NCI-H2029 (cell line): ENCODE measurements at places on chromosomes 6 and 20.

GRCh38 chr6:163651915-163652668 lies 237.6 kb downstream of the QKI start:
- no peak for DNase-seq

- no peak for DNase-seq
Measured at GRCh38 chr6:127176146-127176545, 57.7 kb downstream of the RSPO3 start.

GRCh38 chr6:28208111-28208659 lies 16.9 kb upstream of the ZSCAN9 start:
- DNase-seq = no peak

DNA sequence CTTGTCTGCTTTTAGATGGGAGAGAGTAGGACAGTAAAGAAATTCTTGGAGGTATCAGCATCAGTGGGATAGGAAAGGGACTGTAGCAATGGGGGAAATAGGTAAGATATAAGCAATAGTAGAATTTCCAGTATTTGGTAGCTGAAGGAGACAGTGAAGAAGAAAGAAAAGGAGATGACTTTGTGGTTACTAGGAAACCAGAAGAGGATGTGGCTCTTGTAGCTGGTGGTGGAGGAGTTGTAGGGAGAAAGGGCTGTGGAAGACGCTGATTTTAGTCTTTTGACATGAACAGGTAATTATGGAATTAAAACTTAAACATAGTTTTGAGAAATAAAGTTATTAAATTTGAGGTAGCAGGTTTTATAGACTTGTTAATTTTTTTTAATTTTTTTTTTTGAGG lies 26.1 kb downstream of the SH3BGRL2 start:
- DNase-seq = no peak

DNA sequence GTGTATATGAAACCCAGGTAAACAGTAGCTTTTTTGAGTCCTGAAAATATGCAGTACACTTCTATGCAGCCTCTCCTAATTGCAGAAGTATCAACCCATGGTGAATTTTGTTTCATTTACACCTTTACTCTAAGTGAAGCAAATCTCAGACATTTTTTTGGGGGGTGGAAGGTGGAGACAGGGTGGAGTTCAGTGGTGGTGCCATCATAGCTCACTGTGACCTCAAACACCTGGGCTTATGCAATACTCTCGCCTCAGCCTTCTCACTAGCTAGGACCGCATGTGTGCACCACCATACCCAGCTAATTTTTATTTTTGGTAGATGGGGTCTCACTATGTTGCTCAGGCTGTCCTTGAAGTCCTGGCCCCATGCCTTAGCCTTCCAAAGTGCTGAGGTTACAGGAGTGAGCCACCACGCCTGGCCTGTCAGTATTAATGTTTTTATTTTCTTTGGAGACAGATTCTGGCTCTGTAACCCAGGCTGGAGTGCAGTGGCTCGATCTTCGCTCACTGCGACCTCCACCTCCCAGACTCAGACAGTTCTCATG lies 80.3 kb downstream of the JARID2 start:
- DNase-seq = no peak

DNA sequence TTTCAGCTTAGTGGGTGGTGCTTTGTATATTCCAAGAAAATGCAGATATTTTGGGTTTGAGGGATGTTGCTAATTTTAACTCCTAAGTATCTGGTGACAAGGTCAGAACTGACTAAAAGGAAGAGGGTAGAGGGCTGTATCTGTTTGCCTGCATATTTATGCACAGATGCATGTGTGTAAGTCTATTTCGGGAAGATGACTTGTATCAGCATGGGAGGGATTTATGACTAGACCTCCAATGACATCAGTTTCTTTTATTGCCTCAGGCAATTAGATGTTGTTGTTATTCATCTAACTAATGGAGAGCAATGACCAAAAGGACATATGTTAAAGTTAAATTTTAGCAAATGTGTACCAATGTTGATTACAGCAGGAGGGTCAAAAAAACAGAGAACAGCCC lies 734.3 kb downstream of the QKI start:
- no peak for DNase-seq

- DNase-seq = no peak
Measured at GRCh38 chr6:137751768-137752560, 115.1 kb upstream of the TNFAIP3 start.

DNA sequence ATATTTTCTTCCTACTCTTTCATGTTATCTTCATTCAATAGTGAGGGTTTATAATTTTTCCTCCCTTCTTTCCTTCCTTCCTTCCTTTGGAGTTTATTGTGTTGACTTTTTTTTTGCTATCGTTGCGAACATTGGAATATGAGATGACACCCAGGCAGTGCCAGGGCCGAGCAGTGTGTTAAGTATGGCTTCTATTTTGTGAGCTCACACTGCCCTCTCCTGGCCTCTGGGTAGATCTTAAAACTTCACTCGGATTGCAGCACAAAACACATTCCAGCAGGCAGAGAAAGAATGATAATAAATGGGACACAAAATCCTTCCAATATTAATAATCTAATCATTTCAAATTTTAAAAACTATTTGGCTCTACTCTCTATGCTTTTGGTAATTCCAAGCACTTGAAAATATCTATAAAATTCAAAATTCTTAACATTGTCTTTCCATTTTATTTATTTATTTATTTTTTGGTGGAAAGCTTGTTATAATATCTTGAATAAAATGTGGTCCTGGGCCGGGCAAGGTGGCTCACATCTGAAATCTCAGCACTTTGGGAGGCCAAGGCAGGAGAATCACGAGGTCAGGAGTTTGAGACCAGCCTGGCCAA lies 147.4 kb upstream of the OLIG3 start:
- DNase-seq = peak; percentile 34

GRCh38 chr6:35677456-35677855 lies 11.3 kb downstream of the FKBP5 start:
- DNase-seq = no peak

DNA sequence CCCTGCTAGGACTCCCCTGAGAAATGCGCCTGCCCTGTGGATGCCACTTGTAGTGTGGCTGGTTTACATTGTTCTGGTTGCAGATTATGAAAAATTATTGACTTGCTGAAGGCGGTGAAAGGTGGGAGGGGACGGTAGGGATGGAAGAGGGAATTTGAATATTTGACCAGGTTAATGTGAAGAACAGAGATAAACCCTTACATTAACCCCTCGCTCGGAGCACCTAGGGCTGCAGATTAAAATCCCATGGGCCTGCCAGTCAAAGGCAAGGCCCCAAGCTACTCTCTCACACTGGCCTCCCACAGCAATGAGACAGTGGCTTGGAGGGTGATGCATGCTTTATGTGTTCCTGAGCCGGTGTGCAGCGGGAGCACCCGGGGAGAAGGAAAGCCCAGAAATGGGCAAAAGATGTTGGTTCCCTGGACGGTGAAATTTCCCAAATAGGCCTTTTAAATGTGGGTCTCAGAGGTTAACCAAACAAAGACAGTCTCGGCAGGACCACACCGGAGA lies 2.5 kb downstream of the FOXF2 start:
- no peak for DNase-seq

DNA sequence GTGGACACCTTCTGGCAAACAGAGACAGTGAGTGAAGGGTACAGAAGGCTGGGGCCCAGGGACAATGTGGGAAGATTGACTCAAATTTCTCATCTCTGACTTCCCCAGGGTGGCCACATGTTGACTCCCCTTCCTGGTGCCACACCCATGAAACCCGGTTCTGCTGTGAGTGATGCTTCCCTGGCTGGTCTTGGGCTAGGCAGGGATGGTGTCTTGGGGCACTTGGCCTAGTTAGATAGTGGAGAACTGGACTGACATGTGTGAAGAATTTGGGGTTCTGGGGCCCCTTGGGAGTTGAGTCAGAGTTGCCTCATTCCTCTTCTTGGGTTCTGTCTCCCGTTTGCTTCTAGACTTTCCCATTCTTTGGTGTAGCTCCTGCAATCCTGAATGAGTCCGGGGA lies 34.2 kb downstream of the GSS start:
- DNase-seq = no peak

DNA sequence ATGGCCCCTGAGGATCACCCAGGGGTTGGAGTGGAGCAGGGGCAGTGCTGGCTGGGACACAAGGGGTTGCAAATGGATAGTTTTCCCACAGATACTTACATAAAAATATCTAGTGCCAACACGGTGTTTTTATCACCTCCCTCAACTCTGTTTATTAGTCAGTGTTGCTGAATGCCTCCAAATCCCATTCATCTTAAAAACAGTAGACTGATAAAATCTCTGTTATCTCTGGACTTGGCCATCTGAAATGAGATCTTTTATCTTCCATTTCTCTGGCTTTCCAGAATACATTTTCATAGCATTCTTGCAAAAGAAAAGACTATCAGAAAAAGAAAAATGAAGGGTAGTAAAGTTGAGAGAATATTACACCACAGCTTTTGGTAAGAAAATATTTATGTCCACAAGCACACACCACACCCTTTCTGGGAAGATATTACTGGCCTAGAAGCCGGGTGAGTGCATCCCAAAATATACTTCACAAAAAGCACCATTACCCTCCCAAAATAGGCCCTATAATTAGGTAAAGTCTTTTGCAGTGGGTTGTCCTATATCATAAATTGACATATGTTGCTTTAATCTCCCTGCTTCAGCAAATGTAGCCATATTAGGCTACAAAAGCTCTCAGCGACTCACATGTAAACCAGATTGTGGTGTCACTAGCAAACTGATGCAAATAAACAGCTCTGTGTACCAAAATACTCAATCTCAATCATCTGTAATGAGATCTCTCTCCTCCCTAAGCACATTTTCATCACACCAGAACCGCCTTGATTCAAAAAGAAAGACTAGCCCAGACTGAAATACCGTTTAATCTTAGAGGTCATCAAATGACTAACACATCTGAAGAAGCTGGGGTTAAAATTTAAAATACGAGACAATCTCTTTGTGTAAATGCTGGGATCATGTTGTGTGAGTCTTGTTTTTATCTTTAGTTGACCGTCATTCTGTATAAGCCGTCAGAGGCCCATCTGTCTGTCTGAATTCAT lies 96.7 kb downstream of the FYN start:
- peak; percentile 22 for DNase-seq

GRCh38 chr6:98880486-98880885 lies 46.1 kb downstream of the POU3F2 start:
- no peak for DNase-seq

DNA sequence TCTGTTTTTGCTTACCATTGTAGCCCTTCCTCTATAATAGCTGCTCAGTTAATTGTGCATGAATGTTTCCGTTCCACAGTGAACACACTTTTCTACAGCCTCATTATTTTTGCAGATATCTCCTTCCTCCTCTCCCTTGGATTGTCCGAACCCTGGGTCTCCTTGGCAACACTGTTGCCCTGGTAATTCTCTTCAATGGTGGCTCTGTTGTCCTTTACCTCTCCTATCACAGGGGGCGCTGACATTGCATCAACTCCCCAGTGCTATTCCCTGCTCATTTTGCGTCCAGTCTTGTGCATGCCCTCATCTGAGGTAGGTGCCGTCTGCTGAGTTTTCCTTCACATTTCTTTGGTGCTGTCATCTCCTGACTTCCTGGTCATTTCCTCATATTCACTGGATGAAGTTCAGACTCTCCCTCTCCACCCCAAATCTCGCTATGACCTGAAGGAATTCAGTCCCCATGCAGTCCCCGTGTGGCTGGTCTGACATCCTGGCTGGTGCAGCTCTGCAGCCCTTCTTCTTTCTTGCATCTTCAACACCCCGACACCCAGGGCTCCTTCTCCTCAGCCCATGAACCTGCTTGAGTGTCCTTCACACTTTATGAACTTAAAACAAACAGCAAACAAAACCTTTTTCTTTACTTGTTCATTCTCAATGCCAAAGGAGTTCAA lies 21.1 kb downstream of the PHACTR2 start:
- DNase-seq = no peak

DNA sequence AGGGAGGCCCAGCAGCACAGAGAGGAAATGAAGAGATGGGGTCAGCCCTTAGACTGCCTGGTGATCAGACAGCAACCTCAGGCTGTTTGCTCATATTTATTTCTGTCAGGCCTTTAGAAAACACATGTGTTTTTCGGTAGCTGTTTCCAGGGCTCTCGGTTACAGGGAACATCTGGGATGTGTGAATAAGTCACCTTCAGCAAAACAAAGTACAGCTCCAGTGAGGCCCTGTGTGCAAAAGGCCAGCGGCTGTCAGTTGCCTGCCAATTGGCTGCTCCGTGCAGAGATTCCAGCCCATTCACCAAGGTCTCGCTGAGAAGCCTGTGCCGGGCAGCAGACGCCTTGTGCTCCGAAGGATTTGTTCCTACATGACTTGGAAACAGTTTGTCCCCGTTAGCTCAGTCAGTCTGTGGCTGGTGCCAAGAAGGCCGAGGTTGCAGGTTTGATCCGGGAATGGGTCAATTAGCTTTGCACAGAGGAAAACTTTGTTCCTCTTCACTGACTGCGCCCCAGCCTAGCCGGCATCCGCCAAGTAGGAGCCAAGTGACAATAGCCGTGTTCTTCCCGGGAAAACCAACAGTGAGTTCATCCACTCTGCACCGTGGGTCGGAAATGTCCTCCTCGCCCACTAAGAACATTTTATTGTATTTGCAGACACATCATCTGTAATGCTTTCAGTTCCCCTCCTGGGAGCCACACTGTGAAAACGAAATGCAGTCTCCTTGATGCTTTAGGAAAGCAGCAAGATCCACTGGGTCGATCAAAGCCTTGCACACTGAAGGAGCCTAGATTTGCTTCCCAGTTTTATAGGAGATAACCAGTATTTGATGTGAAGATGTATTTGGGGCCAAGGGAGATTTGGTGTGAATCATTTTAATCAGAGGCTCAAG lies 315.4 kb upstream of the CDYL start:
- no peak for DNase-seq

- no peak for DNase-seq
Measured at GRCh38 chr6:145274083-145274482, 461.2 kb downstream of the EPM2A start.

GRCh38 chr6:33427585-33428223 lies 7.8 kb downstream of the SYNGAP1 start:
- DNase-seq = peak; percentile 15

GRCh38 chr20:33015114-33015484 lies 7.6 kb downstream of the BPIFB2 start:
- no peak for DNase-seq

GRCh38 chr20:19396460-19397081 lies 184.1 kb downstream of the SLC24A3 start:
- DNase-seq = no peak

DNA sequence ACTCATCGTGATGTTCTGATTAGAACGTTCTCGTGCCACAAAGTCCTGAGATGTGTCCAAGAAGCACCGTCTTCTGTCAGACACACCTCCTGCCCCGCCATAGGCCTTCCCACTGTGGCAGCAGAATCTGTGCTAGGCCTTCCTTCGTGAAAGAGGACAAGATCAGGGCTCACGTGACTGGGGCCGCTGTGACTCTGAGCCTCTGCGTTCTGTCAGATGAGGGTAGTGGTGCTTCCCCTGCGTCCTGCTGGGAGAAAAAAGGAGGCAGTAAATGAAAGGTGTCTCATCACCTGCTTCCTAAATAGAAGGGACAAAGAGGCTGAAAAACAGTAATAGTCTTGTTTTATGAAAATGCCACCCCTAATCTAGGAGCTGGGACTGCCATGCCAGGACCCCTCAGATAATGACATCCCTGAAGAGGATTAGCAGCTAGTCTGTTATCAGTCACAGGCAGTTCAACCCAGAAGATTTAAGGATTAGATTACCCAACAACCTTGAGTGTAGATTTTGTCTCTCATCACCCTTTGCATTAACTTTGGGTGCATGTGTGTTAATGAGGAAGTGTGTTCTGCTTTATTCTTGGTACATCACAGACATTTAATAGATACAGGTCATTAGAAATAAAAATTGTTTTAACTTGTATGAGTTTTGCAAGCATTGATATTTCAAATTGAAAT lies 4.1 kb downstream of the DNAJC5 start:
- no peak for DNase-seq

- DNase-seq = no peak
Measured at GRCh38 chr20:9412309-9412708, 102.1 kb upstream of the LAMP5 start.
